Stimulated activated naive CD8-positive, alpha-beta T cell treated with anti-CD3 and anti-CD28 coated beads, Interleukin-15, amount 100 ng/mL, for 72 hours (primary cell): ENCODE measurements at places on chromosomes 12 and 14.

- DNase-seq = peak; percentile 19
Measured at GRCh38 chr12:4908684-4909409, 858 bp upstream of the KCNA1 start.

DNA sequence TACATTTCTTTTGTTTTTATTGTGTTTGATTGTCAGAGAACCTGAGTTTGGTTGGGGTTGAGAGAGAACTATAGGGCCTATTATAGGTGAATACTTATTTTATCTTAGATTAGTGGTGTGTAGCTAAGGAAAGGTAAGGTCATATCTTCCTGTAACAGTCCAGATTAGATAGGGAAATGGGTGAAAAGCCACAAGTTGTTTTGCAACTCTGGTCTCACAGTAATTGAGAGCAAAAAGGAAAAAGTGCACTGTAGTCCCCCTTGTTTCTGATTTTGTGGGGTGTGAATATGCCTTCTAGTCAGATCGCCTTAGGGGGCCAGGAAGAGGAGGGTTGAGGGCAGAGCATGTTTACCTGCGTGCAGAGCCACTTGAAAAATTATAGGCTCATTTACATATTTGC lies 8.9 kb downstream of the MSRB3 start:
- DNase-seq = no peak

DNA sequence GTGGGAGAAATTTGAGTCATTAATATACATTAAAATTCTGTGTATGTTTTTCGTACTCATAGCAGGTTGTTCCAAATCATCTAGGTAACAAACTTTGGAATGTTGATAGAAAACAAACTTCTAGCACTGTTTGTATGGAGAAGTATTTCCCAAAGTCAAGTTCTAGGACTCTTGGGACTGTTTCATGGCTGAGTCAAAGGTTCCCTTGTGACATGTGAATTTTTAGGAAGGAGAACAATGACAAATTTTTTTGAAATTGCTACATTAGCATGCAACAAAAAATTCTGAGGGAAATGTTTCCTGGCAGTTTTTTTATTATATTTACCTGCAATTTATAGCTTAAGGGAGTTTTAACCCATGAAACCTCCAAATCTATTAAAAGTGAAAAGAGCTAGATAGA lies 73.8 kb downstream of the RASSF8 start:
- DNase-seq = no peak

DNA sequence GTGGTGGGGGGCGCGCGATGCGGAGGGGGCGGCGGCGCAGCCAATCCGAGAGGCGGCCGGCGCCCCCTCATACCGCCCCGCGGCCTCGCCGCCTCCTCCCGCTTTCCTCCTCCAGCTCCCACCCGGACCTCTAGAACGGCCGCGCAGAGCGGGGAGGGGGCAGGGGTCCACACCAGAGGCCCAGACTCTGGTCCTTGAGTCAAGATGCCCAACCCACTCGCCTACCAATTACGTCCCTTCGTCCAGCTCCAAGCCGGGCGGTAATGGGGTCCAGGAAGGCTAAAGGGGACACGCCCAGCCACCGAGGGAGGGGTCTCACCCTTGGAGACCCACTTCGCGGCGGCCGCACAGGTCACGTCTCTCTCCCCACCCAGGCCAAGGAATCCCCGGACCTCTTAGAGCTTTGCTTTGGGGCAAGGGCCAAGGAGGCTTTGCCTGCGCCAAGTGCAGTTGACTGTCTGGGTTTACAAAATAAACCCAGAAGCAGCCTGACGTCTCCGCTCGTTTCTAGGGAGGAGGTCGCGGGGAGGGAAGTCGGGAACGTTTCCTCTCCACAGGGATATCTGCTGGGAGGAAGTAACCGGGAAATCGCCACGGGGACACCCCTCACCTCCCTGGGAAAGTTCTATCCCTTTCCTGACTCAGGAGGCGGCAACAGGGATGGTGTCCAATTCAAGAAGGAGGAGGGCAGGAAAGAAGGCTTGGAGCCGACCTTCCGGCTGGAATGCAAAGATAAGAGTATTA lies 394 bp upstream of the AMIGO2 start:
- DNase-seq = peak; percentile 49

- no peak for DNase-seq
Measured at GRCh38 chr12:109752117-109753053, 38.8 kb downstream of the FAM222A start.
